Stimulated activated CD4-positive, alpha-beta T cell treated with anti-CD3 and anti-CD28 coated beads, Interleukin-4, amount 100 ng/mL, for 24 hours (primary cell): ENCODE measurements at places on chromosomes 5 and 9.
A peak's percentile ranks its signal among the peaks of the same experiment; 100 is the strongest.

DNA sequence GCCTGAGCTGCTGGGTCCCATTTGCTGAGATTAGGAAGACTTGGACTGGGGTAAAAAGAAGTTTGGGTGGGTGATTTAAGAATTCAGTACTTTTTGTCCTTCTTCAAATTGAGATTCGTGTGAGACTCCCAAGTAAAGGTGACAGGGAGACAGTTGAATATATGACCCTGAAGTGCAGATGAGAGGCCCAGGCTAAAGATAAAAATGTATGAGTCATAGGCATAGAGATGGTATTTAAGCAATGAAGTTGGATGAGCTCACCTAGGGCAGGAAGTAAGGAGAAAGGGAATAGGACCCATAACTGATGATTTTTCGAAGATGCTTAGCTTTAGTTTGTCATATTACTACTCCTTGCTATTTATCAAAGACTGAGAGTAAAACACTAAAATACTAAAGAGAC lies 255.9 kb upstream of the ADRA1B start:
- DNase-seq: no peak

DNA sequence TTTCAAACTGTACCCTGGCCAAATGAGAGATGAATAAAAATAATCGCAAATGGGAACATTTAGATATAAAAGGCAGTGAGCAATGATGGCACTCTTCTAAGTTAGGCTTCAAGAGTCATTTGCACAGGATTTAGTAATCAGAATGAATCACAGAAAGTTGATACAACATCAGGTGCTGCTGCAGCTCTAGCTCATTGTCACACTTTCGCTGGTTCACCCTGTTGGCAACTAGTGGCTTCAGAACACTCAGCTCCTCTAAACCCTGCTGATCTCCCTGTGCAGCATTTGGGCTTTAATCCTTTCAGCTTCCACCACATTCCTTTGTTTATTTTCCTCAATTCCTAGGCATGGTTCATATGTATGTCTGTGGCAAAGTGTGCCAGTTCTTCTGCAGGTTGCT lies 2071.2 kb upstream of the CDH6 start:
- no peak for DNase-seq

DNA sequence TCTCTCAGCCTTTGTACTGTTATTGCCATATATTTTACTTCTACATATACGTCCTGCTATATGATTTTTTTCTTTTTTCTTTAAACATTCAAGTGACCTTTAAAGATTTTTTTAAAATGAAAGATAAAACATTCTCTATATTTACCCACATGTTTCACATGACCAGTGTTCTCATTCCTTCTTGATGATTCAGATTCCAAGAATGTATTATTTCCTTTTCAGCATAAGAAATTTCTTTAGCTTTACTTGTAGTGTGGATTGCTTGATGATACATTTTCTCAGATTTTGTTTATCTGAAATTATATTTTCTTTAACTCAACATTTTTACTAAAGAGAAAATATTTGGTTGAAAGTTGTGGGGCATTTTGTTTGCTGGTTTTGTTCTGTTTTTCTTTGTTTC lies 792.1 kb downstream of the BRINP1 start:
- DNase-seq: no peak

GRCh38 chr5:177035976-177036375 lies 13.5 kb downstream of the ZNF346 start:
- no peak for DNase-seq

- no peak for DNase-seq
These were observed 281.0 kb upstream of the TNC start for GRCh38 chr9:115398996-115399395.

DNA sequence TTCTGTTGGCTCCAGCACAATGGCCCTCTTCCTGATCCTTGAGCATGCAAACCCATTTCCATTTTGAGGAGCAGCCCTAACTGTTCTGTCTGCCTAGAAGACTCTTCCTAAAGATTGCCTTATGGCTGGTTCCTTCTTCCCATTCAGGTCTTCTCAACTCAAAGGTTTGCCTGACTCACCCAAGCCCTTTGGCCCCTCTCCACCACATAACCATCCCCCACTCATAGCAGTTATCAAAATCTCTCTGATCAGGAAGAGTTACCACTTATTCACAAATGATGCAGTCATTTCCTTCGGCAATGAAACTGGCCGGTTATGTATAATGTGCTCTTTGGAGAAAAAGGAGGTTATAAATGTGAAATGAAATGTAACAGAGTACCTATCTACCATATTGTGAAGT lies 8.9 kb upstream of the POU4F3 start:
- no peak for DNase-seq

DNA sequence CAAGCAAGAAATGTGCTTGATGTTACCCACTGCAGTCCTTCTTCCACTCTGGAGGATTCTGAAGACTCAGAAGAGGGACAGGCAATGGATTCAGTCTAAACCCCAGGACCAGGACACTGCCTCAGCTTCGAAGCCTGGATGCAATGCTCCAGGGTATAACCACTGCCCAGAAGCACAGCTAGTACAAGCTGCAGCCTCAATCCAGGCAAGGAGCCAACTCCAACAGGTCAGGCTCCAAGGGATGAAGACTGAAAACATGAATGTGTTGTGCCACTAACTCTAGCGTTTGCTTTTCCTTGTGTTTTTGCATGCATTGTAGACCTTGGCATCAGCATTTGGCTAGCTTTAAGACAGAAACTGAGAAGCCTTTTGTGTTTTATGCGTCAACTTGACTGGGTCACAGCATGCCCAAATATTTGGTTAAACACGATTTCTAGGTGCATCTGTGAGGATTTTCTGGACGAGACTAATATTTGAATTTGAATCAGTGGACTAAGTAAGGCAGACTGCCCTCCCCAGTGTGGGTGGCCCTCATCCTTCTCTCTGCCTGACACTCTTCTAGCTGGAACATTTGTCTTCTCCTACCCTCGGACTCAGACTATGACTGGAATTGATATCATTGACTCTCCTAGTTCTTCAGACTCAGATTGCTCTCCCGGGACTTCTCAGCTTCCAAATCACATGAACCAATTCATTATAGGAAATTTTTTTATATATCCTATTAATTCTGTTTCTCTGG lies 20.5 kb upstream of the GPX3 start:
- DNase-seq: no peak

- DNase-seq: no peak
These were observed 296.1 kb upstream of the DMAC1 start for GRCh38 chr9:8095672-8096086.

- no peak for DNase-seq
These were observed 32.9 kb downstream of the FAM81B start for GRCh38 chr5:95424016-95424415.

DNA sequence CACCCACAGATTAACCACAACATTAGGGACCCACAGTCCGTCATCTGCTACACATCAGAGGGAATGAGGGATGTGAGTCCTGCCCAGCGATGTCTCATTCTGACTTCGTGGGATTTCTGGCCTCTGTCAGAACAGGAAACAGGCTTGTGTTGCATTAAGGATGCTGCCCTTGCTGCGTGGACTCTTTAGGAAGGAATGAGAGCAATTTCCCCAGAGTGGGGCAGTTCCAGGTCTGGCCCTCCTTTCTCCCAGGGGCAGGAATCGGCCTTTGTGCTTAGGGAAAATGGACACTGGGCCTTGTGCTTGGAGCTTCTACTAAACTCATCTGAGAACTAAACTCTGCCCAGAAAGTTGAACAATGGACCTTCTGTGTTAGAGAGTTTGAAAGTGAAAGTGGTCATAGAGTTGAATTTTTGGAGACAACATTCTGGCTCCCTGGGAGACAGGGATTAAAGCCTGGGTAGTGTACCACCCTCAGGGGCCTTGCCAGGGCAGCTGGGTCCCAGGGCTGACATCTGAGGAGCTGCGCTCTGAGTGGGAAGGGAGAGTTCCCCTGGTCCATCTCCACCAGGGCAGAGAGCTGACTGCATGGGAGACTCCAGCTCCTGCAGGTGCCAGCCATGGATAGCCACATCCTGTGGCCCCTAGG lies 37.8 kb upstream of the S1PR3 start:
- DNase-seq: no peak

GRCh38 chr5:41508696-41509398 lies 1.6 kb downstream of the PLCXD3 start:
- no peak for DNase-seq

DNA sequence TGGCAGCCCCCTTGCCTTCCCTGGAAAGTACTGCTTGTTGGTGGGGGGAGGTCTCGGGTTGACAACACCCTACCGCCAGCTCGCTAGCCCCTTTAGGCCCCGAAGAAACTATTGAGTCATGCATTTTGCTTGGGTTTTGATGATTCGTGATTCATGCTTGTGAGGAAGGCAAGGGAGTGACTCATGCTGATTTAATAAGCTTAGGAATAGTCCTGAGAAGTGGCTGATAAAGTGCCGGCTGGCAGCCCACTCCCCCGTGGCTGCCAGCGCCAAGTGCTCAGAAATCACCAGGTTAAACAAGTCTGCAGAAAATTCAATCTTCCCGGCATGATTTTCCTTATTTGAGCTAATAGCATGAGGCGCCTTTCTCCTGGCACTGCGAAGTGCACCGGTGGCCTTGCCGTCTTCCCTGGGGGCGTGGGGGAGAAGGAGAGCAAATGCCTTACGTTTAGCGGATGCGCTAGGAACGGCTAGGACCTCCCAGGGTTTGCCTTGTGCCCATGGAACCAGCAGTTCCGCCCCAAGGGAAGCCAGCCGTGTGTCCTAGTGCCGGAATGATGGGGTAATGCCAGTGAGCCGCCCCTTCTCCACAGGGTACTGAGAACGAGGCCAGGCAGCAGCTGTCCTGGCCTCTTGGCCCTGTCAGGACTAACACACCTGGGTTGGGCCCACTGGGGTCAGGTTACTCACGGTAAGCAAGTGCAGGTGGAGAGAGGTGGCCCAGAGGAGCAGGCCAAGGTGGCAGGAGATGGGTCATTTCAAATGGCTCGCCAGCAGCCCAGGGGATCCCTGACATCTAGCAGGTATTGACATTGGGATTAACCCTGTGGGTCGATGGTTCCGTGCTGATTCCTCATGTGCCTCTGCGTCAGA lies 151.9 kb downstream of the MACROH2A1 start:
- DNase-seq: no peak

DNA sequence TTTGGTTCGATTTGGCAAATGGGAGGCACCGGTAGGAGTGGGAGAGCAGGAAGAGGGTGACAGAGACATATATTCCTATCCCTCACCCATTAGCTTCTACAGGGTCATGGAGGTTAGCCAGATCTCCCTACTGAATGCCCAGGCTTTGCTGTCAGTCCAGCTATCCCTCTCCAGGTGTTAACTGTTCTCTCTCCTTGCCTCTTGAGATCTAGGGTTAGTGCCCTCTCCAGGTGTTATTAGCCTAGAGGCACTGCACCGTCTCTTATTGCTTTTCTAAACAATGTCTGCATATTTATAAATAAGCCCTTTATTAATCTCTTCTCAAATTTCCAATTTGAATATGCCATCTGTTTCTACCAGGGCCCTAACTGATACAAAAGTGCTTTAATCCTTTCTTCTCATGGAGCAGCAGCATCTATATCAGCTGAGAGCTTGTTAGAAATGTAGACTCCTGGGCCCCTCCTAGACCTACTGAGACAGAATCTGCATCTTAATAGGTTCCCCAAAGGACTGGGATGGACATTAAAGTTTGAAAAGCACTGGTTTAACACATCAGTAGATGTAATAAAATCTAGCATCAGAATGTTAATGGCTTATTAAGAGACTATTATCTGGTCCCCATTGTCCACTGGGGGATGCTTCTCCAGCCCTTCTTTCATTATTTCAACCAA lies 322.5 kb upstream of the SLC24A2 start:
- DNase-seq: no peak

DNA sequence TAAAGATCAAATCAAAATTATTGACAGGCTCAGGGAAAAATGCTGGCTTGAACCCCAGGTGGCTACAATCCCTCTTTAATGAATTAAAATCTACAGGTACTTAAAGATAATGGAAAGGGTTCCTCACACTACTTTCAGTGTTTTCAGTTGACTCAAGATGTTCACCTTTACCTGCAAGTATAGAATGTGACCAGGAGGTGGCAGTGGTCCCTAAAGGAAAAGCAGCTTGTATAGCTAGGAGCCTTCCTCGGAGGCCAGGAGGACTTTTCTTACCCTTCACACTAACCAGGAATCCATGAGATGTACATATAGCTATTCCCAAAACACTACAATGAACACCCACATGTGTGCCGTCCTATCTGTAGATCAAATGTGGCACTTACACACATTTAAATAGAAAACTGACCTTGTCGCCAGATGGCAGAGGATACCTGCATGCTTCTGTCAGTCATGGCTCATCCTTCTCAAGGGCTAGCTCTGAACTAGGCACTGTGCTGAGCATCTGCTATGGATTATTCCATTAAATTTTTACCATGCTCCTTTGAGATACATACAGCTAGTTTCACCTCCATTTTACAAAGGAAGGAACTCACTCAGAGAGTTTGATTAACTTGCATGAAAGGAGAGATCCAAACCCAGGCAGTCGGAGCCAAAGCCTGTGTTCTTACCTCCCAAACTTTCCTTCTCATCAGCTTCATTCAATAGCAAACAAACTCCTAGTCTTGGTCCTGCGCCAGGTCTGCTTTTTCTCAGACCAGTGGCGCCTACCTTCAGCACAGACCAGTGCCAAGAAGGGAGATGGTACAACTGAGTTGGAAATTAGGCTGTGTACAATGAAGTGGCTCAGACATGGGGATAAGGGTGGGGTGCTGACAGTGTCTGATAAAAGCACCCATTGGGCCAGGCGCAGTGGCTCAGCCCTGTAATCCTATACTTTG lies 24.5 kb downstream of the C9orf152 start:
- DNase-seq: peak; percentile 61

DNA sequence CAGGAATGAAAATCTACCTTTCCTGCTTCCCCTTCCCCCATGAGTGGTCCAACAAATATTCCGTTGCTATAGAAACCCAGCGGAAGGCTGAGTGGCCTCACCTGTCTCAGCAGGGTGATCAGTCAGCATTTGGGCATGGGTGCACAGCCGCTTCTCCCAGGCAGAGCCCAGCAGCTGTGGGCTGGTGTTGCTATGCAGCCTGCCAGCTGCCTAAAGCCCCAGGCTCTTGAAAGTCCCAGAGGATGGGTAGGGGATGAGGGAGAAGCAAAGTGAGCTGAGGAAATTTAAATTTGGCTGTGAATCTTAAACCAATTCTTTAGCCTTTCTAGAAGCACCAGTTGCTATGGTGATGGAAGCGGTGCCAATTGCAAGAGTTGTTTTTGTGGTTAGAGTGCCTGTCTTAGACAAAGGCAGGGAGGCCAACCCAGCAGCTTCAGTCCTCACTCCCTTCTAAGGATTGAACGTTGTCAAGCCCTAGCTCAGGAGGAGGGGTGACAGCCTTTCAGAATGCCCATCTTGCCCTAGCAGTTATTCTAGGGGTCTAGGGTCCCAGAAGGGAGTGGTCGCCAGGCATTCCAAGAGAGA lies 151.5 kb upstream of the PITX1 start:
- no peak for DNase-seq

- no peak for DNase-seq
These were observed 135.4 kb upstream of the FBN2 start for GRCh38 chr5:128673411-128673957.
